ENCODE measurements at places on chromosomes 5 and 9. TPM values are rescaled to one million over a fixed set of nuclear protein-coding genes. Genes with fewer than 3 reads are reported as not detected.

The WDR38 gene
- total RNA-seq, result not detected

GRCh38 chr9:92769990-92770359, 5.3 kb upstream of the BICD2 start:
- H3K27me3 ChIP-seq, result peaks cover 4% of the 10 kb centered on the region
- H3K27ac ChIP-seq, result no peak overlapping the region
- no peak for DNase-seq
- no peak overlapping the region for H3K4me3 ChIP-seq
- no peaks in the 10 kb centered on the region for H3K36me3 ChIP-seq
- H3K4me1 ChIP-seq, result peaks cover 21% of the 10 kb centered on the region

The DMRT3 gene
- total RNA-seq, result not detected

The IL33 gene
- not detected for total RNA-seq

DNA sequence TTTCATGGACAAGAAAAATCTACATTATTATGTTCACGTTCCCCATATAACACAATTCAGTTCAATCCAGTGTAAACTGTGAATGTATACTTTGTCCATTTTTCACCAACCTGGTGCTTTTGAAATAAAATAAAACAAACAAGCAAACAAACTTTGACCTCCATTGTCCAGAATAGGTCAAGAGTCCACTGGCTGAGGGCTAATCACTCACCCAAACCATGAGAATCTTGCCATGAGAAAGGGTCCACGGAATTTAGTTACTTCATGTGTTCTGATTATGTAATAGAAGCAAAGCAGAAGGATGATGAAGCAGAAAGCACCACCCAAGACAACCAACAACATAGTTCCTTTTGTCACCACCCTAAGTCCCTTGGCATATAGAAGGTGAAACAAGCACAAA, 28.7 kb downstream of the DIAPH1 start:
- no peaks in the 10 kb centered on the region for H3K27me3 ChIP-seq
- no peak overlapping the region for H3K27ac ChIP-seq
- peaks cover 25% of the 10 kb centered on the region for H3K36me3 ChIP-seq
- no peak for DNase-seq
- no peak overlapping the region for H3K4me3 ChIP-seq

- no peaks in the 10 kb centered on the region for H3K27me3 ChIP-seq
- no peak overlapping the region for H3K4me3 ChIP-seq
- no peaks in the 10 kb centered on the region for H3K4me1 ChIP-seq
Measured at GRCh38 chr5:54148067-54148845, 162.1 kb downstream of the ARL15 start.

- no peak overlapping the region for H3K4me3 ChIP-seq
- H3K27ac ChIP-seq, result no peak overlapping the region
- no peaks in the 10 kb centered on the region for H3K27me3 ChIP-seq
Measured at GRCh38 chr5:137191179-137191578, 307.9 kb downstream of the SPOCK1 start.

The LCN15 gene
- total RNA-seq, result not detected

The KIAA0825 gene
- 0.47 TPM for total RNA-seq

DNA sequence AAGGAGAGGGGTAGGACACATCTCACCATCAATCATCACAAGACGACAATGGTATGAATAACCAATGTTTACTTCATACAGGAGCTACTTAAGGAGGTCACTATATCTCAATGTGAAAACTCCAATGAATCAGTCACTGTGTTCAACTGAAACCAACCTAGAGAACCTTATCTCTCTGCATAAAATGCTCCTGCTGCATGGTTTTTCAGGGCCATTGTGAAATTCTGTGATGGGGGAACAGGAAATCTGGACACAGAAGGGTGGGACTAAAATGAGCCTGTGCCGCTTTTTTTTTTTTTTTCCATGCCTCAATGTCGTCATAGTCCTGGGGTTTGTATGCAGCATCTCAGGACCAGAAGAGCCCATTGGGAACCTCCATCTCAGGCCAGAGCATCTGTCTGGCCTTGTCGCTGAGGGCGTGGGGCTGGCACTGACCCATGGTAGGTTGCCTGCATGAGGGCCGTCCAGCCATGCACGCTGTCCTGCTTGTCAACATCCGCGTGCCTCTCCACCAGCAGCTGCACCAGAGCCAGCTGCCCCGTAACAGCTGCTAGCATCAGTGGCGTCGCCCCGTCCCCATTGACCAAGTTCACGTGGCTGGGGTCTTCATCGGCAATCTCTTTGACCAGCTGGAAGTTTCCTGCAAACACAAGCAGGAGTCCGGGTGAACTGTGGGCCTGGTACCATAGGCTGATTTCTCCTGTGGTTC, 12.7 kb downstream of the ANKS6 start:
- DNase-seq, result no peak
- H3K27me3 ChIP-seq, result no peaks in the 10 kb centered on the region
- H3K4me1 ChIP-seq, result no peaks in the 10 kb centered on the region
- H3K4me3 ChIP-seq, result no peak overlapping the region
- H3K36me3 ChIP-seq, result no peaks in the 10 kb centered on the region

The ABO gene
- 0.60 TPM for total RNA-seq

- H3K27me3 ChIP-seq, result no peaks in the 10 kb centered on the region
- no peaks in the 10 kb centered on the region for H3K36me3 ChIP-seq
- H3K27ac ChIP-seq, result no peak overlapping the region
- no peak overlapping the region for H3K4me3 ChIP-seq
Measured at GRCh38 chr5:17143335-17143734, 74.1 kb upstream of the BASP1 start.

GRCh38 chr5:111200828-111201227, 23.4 kb upstream of the CAMK4 start:
- no peaks in the 10 kb centered on the region for H3K36me3 ChIP-seq
- no peak for DNase-seq
- no peak overlapping the region for H3K27ac ChIP-seq
- H3K27me3 ChIP-seq, result peaks cover 8% of the 10 kb centered on the region
- no peak overlapping the region for H3K4me3 ChIP-seq
- peaks cover 8% of the 10 kb centered on the region for H3K4me1 ChIP-seq

The NMUR2 gene
- not detected for total RNA-seq

GRCh38 chr9:37005517-37006140, 28.4 kb downstream of the PAX5 start:
- no peaks in the 10 kb centered on the region for H3K36me3 ChIP-seq
- H3K27me3 ChIP-seq, result peaks cover 69% of the 10 kb centered on the region
- H3K27ac ChIP-seq, result no peak overlapping the region
- H3K4me1 ChIP-seq, result no peaks in the 10 kb centered on the region

The SLC46A2 gene
- not detected for total RNA-seq

DNA sequence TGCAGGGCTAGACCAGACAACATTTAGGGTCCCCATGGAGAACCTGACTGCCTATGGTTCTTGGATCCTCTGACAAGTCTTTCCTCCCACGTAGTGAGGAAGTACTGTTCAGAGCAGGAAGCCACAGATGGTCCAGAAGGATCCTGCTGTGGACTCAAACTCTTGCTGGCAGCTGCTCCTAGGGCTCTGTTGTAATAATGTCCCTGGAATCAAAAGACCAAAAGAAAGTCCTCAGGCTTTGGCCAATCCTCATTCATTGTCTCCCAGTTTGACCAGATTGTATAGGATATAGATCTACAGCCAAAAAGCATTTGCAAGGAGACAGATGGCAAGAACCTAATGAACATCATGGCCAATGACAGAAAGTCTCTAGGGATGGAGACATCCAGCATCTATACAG, 53.9 kb downstream of the SEMA6A start:
- no peak overlapping the region for H3K27ac ChIP-seq
- no peak overlapping the region for H3K4me3 ChIP-seq
- DNase-seq, result no peak
- H3K36me3 ChIP-seq, result no peaks in the 10 kb centered on the region
- no peaks in the 10 kb centered on the region for H3K27me3 ChIP-seq

GRCh38 chr5:73623901-73624404, 2.0 kb upstream of the ARHGEF28 start:
- no peak overlapping the region for H3K27ac ChIP-seq
- H3K4me3 ChIP-seq, result no peak overlapping the region
- H3K4me1 ChIP-seq, result no peaks in the 10 kb centered on the region

GRCh38 chr5:124438026-124438902, 308.2 kb downstream of the ZNF608 start:
- no peaks in the 10 kb centered on the region for H3K27me3 ChIP-seq
- no peak for DNase-seq
- no peaks in the 10 kb centered on the region for H3K36me3 ChIP-seq

DNA sequence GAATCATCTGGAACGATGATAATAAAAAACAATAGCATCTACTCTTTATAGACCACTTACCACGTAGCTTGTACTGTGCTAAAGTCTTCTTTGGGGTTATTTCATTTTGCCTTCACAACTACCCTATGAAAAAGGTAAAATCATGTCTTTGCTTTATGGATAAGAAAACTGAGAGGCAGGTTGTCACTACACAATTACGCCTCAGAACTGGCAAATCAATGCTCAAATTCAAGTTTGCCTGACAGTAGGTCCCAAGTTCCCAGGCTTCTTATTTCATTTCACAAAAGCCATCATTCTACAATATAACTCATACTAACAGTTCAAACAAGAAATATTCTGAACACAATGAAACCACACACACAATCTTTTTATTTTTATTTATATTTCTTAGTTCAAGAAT, 258.5 kb downstream of the GABRB2 start:
- H3K4me1 ChIP-seq, result peaks cover 7% of the 10 kb centered on the region
- no peak for DNase-seq
- no peaks in the 10 kb centered on the region for H3K36me3 ChIP-seq
- no peak overlapping the region for H3K27ac ChIP-seq
- H3K4me3 ChIP-seq, result no peak overlapping the region

DNA sequence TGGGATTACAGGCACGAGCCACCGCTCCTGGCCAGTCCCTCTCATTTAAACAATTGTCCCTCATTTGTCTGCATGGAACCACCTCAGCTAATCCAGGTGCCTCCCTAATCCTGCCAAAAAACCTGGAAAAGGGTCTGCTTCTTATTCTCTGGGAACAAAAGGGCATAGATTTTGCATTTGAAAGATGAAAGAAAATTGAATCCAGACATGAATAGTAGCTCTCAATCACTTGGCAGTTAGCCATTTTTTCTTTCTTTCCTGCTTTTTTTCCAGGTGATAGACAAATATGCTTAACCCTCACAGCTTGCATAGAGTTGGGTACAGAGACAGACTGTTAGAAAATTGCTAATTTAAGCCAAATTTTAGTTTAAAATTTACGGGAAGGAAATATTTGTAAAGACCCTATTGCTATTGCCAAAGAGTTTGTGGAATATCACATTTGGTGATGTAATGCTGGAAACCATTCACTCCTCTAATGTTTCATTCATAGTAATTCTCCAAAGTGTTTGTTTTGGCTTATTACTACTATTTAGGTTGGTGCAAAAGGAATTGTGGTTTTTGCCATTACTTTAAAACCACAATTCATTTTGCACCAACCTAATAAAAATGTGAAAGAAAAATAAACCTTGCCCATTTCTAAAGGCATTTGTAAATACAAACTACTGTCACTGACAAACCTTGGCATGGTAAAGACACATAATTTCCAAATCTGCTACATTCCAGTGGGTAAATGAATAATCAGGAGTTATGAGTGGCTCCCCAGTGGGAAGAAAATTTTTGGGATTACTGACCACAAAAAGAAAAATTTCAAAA, 80.5 kb upstream of the JAK2 start:
- peaks cover 5% of the 10 kb centered on the region for H3K36me3 ChIP-seq
- no peaks in the 10 kb centered on the region for H3K27me3 ChIP-seq
- peaks cover 5% of the 10 kb centered on the region for H3K4me1 ChIP-seq
- H3K27ac ChIP-seq, result no peak overlapping the region

GRCh38 chr5:126428421-126428820, 5.2 kb downstream of the GRAMD2B start:
- H3K4me3 ChIP-seq, result no peak overlapping the region
- H3K4me1 ChIP-seq, result peaks cover 30% of the 10 kb centered on the region
- no peak for DNase-seq
- H3K27ac ChIP-seq, result no peak overlapping the region
- no peaks in the 10 kb centered on the region for H3K27me3 ChIP-seq

DNA sequence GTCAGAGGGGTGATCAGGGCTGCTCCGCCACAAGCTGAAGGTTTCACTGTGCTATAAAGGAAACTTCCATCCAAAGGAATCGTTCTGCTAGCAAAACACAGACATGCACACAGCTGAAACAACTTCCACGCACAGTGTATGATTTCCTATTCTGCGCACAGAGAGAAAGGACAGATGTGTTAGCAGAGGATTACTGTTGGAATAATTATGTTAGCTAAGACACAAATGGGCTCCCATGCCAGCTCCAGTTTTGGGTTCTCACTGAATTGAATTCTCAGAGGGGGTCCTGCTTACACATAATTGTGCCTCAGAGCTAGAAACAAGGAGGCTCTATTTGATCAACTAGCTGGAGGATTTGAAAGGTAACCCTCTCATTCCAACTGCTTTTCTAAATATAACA, 352.4 kb downstream of the IRX2 start:
- no peak overlapping the region for H3K27ac ChIP-seq
- H3K4me1 ChIP-seq, result no peaks in the 10 kb centered on the region
- no peak overlapping the region for H3K4me3 ChIP-seq
- no peaks in the 10 kb centered on the region for H3K27me3 ChIP-seq

- no peak overlapping the region for H3K4me3 ChIP-seq
- no peak overlapping the region for H3K27ac ChIP-seq
- no peaks in the 10 kb centered on the region for H3K4me1 ChIP-seq
- H3K27me3 ChIP-seq, result no peaks in the 10 kb centered on the region
- H3K36me3 ChIP-seq, result no peaks in the 10 kb centered on the region
Measured at GRCh38 chr5:174553556-174553955, 170.8 kb upstream of the MSX2 start.

GRCh38 chr5:149794041-149794440, 63.9 kb downstream of the PPARGC1B start:
- H3K4me3 ChIP-seq, result no peak overlapping the region
- H3K27ac ChIP-seq, result no peak overlapping the region
- H3K36me3 ChIP-seq, result no peaks in the 10 kb centered on the region
- H3K4me1 ChIP-seq, result no peaks in the 10 kb centered on the region

- H3K27ac ChIP-seq, result no peak overlapping the region
- H3K4me3 ChIP-seq, result no peak overlapping the region
- no peaks in the 10 kb centered on the region for H3K36me3 ChIP-seq
- no peak for DNase-seq
- H3K27me3 ChIP-seq, result peaks cover 4% of the 10 kb centered on the region
- H3K4me1 ChIP-seq, result no peaks in the 10 kb centered on the region
Measured at GRCh38 chr5:154593071-154593470, 115.0 kb upstream of the HAND1 start.

The PAPPA gene
- total RNA-seq, result not detected

GRCh38 chr9:93223260-93224180, 39.6 kb downstream of the WNK2 start:
- H3K27me3 ChIP-seq, result peaks cover 2% of the 10 kb centered on the region
- no peak overlapping the region for H3K27ac ChIP-seq
- H3K4me3 ChIP-seq, result no peak overlapping the region
- no peaks in the 10 kb centered on the region for H3K4me1 ChIP-seq
